Thyroid gland (tissue), 4 donors: ENCODE measurements at places on chromosomes 11 and 22. TPM values are rescaled to one million over a fixed set of nuclear protein-coding genes. Genes with fewer than 3 reads are reported as not detected.

- H3K4me1 ChIP-seq, result no peaks in the 10 kb centered on the region
- no peaks in the 10 kb centered on the region for H3K27me3 ChIP-seq
- H3K27ac ChIP-seq, result no peak overlapping the region
- no peak for DNase-seq
These were observed 88.5 kb upstream of the ANO3 start for GRCh38 chr11:26243426-26243825.

DNA sequence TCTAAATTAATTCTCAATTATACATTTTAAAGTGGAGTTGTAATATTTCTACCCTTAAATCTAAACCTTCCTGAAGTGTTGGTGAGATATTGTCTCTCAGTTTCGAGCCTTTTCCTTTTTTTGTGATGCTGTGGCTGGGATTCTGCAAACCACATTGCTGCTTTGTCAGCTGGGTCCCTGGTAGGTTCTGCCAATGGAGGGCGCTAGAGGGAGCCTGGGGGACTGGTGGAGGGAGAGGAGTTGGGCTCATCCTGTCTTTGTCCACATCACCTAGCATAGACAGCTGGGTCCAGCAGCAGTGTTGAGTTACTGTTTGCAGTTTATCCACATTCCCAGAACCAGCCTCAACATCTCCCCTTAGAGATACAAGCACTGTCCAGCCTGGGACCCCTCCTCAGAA is 41.0 kb downstream of the TRAF6 start:
- H3K4me1 ChIP-seq, result no peaks in the 10 kb centered on the region
- DNase-seq, result no peak
- no peaks in the 10 kb centered on the region for H3K27me3 ChIP-seq
- no peaks in the 10 kb centered on the region for H3K36me3 ChIP-seq
- H3K27ac ChIP-seq, result no peak overlapping the region

DNA sequence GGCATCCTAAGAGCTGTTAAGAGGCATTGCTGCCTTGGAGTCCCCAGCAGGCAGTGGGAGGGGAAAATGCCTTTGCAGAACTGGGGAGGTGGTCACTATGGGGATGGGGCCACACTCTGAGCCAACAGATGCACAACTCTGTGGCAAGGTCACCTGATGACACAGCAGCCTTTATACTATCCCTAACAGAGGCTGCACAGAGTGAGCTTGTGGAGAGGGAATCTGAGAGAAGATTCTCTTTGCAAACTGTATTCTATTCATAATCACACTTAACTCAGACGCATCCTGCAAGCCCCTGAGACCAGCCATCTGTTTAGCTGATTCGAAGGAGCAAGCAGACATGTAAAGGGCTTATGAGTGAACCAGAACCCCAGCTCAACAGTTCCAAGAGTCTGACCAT is 49.0 kb upstream of the TTC12 start:
- H3K27ac ChIP-seq, result no peak overlapping the region
- no peaks in the 10 kb centered on the region for H3K36me3 ChIP-seq
- DNase-seq, result no peak
- no peaks in the 10 kb centered on the region for H3K27me3 ChIP-seq

DNA sequence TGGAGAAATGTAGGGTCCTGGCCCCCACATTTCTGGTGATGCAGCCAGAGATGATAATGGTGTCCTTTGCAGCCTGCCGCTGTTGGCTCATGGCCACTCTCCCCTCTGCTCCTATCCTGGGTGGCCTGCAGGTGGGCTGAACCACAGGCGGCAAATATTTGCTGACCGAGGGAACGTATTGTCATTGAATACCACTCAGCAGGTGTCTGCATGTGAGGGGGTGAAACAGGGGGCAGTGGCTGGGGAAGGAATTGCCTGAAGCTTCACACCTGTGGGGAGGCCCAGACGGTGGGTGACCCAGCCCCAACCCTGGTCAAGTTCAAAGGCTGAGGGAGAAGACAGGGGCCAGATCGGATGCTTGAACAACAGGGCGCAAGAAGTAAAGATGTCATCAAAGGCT is 73.3 kb upstream of the WNT11 start:
- no peak overlapping the region for H3K4me3 ChIP-seq
- H3K27ac ChIP-seq, result no peak overlapping the region
- no peaks in the 10 kb centered on the region for H3K36me3 ChIP-seq
- H3K27me3 ChIP-seq, result no peaks in the 10 kb centered on the region
- DNase-seq, result no peak
- H3K4me1 ChIP-seq, result peaks cover 9% of the 10 kb centered on the region

Gene SLC22A12
- not detected for total RNA-seq

DNA sequence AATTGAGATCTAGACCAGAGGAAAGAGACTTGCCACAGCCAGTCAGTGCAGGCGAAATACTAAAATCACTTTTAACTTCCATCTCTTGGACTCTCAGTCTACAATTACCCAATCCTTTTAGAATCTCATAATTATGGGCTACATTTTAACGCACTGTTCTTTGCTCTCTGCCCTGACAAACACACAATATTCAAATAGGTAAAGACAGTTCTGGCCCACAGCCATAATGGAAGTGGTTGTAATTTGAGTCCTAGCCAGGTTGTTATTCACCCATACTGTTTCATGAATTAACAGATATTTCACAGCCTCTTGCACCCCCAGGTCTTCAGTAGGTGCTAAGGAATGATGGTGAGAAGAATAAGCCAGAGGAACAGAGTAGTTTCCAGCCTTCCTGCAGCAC is 830 bp downstream of the C11orf97 start:
- H3K27ac ChIP-seq, result no peak overlapping the region
- no peaks in the 10 kb centered on the region for H3K27me3 ChIP-seq
- H3K4me3 ChIP-seq, result no peak overlapping the region
- DNase-seq, result no peak
- no peaks in the 10 kb centered on the region for H3K36me3 ChIP-seq
- peaks cover 3% of the 10 kb centered on the region for H3K4me1 ChIP-seq

- H3K4me1 ChIP-seq, result peaks cover 5% of the 10 kb centered on the region
- no peaks in the 10 kb centered on the region for H3K27me3 ChIP-seq
- DNase-seq, result no peak
- no peaks in the 10 kb centered on the region for H3K36me3 ChIP-seq
- no peak overlapping the region for H3K4me3 ChIP-seq
These were observed 38.5 kb downstream of the C11orf58 start for GRCh38 chr11:16776711-16777612.

DNA sequence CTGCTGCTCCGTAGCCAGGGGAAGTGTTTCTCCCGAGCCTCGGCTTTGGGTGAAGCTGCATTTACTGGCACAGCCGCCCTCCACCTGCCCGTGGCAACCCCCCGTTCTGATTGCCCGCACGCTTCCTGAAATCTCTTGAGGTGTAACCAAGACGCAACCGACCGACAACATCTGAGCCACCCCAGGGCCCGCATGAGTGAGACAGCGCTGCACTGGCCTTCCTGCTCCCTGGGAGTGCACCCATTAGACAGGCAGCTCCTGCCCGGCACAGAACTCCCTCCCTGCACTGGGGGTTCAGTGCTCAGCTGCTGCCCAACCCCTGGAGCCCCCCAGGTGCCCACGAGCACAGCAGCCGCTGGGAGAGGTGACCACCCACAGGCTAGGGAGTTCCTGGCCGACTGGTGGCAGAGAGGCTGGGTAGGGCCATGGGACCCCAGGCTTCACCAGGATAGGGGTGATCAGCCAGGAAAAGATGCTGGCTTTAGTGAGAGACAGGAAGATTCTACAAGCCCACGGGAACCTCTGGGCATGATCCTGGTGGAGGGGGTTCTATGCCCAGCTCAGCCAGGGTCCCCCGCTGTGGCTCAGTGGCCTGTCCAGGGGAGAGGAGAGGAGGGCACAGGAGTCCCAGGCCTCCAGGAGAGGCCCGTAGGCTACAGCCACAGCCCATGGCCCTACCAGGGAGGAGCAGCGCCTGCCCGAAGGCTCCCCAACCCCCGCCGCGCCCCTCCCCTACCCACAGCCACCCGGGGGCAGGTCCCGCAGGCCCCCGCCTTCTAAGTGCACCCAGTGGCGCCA is 14.6 kb downstream of the PLXNB2 start:
- peaks cover 22% of the 10 kb centered on the region for H3K36me3 ChIP-seq
- DNase-seq, result peak; percentile 70
- no peak overlapping the region for H3K4me3 ChIP-seq
- H3K27ac ChIP-seq, result peak overlapping the region; percentile 82
- H3K27me3 ChIP-seq, result no peaks in the 10 kb centered on the region

Gene RFPL2
- not detected for total RNA-seq

Gene NLRP10
- not detected for total RNA-seq

- no peaks in the 10 kb centered on the region for H3K4me1 ChIP-seq
- no peaks in the 10 kb centered on the region for H3K27me3 ChIP-seq
- no peaks in the 10 kb centered on the region for H3K36me3 ChIP-seq
- H3K27ac ChIP-seq, result no peak overlapping the region
These were observed 1163.7 kb downstream of the FAM181B start for GRCh38 chr11:81569999-81570398.

DNA sequence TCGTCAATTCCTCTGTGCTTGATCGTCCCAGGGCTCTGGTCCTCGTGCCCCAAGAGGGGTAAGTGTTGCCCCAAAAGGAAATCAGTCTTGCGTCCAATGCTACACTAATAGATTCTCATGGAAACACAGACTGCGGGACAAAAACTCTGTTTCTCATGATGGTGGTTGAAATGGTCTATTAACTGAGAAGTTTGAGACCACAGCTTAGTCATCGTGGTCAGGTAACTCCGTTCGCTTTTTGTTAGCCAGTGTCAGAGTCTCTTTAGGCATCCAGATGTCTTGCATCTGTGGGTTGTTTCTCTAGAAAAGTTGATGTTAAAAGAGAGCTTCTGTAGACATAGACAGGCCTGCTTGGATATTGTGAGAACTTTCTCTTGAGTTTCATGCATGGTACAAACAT is 104.6 kb upstream of the SORL1-AS1 start:
- no peaks in the 10 kb centered on the region for H3K4me1 ChIP-seq
- DNase-seq, result no peak
- H3K27me3 ChIP-seq, result no peaks in the 10 kb centered on the region
- no peak overlapping the region for H3K4me3 ChIP-seq
- H3K36me3 ChIP-seq, result no peaks in the 10 kb centered on the region

Gene MUC6
- not detected for total RNA-seq

Gene OR8A1
- total RNA-seq, result not detected

DNA sequence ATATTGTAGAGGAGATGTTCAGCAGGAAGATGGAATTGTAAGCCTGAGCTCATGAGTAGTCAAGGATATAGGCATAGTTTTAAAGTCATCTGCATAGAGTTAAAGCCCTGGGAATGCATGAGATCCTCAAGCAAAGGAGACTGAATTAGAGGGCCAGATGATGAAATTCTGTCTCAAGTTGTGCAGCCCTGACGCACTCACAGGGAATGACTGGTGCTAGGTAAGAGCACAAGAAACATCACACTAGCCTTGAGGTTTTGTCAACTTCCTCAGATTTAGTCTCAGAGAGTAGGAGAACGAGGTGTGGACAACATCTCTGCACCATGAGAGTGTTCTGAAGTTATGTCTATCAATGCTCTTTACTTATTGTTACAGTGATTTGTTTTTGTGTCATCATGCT is 5.8 kb downstream of the RAB38 start:
- H3K27me3 ChIP-seq, result no peaks in the 10 kb centered on the region
- no peak for DNase-seq
- no peak overlapping the region for H3K27ac ChIP-seq
- no peaks in the 10 kb centered on the region for H3K36me3 ChIP-seq
- no peak overlapping the region for H3K4me3 ChIP-seq
